ENCODE measurements at places on chromosomes 13 and 19.

GRCh38 chr13:110897521-110897920, 17.3 kb downstream of the ANKRD10 start:
- DNase-seq, result no peak

DNA sequence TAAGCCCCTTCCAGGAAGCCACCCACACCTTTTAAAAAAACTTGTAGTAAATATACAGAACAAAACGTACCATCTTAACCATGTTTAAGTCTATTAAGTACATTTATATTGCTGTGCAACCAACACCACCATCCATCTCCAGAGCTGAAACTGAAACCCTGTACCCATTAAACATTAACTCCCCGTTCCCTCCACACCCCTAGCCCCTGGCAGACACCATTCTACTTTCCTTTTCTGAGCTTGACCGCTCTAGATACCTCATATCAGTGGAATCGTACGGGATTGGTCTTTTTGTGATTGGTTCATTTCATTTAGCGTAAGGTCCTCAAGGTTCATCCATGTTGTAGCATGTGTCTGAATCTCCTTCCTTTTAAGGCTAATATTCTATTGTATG, 13.0 kb upstream of the SPATA13 start:
- DNase-seq, result no peak

DNA sequence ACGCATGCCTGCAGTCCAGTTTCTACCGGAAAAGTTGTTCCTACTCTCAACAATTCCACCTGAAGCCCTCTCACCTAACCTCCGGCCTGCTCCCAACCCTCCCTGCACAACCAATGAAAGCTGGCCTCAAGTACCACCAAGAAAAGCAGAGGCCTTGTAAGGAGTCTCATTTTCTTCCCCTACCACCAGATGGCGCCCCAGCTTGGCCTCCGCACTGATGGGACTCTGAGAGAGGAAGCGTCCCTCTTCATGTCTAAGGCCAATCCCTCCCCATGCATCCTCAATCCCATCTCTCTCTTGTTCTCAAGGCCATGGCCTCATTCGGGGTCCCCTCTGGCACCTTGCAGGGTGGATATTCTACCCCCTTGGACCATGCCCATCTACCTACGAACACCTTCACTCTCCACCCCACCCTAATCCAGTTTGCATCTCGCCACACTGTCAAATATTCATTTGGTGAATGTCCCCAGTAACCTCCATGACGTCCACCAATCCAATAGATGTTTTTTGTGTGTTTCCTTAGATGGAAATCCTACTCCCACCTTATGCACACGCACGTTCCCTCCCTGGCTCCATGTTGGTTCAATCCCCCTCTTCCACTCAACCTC, 412.8 kb downstream of the ZNF536 start:
- peak; percentile 28 for DNase-seq

- no peak for DNase-seq
Measured at GRCh38 chr13:112074139-112074865, 7.4 kb downstream of the SOX1 start.

- no peak for DNase-seq
Measured at GRCh38 chr19:19587771-19588170, 30.7 kb downstream of the PBX4 start.

DNA sequence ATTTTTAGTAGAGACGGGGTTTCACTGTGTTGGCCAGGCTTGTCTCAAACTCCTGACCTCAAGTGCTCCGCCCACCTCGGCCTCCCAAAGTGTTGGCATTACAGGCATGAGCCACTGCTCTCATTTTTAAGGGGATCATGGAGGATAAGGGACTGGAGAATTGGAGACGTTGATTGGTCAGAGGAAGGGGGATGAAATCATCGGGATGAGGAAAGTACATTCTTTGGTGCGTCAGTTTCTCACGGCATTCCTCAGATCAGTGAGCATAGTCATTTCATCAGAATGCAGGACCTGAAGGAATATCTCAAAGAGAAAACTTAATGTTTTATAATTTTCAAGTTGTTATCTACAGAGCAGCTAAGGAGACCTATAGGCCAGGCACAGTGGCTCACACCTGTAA, 14.0 kb downstream of the ZNF114 start:
- no peak for DNase-seq

- no peak for DNase-seq
Measured at GRCh38 chr13:46529216-46529919, 23.6 kb upstream of the LRCH1 start.

GRCh38 chr13:70842062-70842644, 733.9 kb upstream of the KLHL1 start:
- DNase-seq, result no peak

GRCh38 chr13:71021825-71022422, 845.1 kb downstream of the DACH1 start:
- DNase-seq, result no peak

GRCh38 chr19:46809534-46810272, 21.3 kb upstream of the SLC1A5 start:
- DNase-seq, result no peak

DNA sequence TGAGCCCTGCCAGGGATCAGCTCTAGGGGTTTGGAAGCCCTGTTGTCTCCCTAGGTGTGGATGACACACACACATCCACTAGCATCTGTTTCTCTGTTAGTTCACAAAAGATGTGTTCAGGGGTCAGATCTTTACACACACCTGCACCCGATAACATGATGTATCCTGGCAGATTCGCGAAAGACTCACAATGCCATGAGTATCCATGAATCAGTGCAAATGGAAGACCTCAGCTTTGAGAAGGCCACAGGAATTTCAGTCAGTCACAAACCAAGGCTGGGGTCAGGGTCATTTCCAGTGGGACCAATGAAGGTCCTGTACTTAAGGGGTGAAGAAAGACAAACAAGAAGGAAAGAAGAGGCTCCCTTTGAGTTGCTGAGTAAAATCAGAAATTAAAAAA, 898.2 kb downstream of the UQCRFS1 start:
- DNase-seq, result no peak

GRCh38 chr19:49847731-49848696, 2.9 kb upstream of the PTOV1 start:
- no peak for DNase-seq

DNA sequence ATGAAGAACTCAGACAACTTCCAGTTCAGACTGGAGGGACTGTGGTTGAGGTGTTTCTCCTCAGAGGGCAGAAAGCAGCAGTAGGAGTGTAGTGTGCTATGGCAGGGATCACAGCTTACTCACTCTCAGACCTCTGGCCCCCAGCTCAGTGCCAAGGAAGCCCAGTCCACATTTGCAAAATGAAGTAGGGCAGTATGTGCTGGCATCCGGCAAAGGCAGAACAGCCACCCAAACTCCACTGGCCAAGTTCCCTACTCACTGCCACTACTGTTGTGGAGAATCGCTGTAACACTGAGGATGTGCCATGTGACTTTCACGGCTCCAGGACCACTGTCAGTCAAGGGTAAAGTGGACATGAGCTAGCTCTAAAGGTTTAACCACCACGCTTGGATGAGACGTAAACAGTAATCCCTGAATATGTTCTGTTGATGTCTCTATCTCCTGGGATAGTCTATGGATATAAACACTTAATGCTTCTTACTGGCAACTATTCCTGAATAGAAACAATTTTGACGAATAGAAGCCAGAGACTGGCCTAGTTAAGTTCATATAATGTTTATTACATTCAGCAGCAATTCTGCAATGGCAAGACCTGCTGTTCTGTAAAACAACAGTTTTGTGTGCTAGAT, 67.0 kb upstream of the SLC15A1 start:
- DNase-seq, result no peak

DNA sequence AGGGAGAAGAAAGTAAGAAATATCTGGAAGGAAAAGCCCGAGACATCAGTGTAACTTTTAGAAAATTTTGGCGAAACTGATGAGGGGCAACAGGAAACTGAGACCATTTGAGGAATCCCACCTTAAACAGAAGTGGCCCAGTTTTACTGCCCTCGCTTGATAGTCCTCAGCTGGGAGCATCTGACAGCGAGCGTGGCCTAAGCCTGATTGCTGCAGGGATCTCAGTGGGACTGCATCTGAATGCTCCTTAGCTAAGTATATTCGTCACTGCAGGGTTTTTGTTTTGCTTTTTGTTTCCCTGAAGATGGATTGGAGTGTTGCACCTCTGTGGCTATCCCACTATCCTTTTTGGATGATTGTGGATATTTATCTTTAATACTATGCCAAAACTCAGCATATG, 262.7 kb upstream of the KLHL1 start:
- no peak for DNase-seq

GRCh38 chr19:12113121-12113520, 27.0 kb downstream of the ZNF20 start:
- DNase-seq, result no peak

DNA sequence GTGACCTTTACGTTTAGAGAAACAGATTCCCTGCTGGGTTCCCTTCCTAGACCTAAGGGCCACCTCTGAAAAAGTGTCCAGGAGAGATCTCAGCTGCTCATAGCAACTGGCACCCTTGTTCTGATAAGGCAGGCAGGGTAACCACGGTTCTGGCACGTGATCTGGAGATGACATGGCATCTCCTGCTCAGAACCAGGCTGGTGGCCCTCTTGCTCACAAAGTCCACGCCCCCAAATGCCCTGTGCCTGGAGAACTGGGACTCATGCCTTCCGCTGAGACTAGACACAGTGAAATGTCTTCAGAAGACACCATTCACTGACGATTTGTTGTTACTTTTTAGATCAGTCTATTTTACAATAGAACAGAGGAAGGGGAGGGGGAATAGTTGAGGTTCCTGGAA, 174.1 kb downstream of the ZNF536 start:
- DNase-seq, result no peak

GRCh38 chr19:7242601-7243258, 51.5 kb downstream of the INSR start:
- DNase-seq, result no peak

- DNase-seq, result no peak
Measured at GRCh38 chr13:47117268-47117667, 220.4 kb upstream of the HTR2A start.

DNA sequence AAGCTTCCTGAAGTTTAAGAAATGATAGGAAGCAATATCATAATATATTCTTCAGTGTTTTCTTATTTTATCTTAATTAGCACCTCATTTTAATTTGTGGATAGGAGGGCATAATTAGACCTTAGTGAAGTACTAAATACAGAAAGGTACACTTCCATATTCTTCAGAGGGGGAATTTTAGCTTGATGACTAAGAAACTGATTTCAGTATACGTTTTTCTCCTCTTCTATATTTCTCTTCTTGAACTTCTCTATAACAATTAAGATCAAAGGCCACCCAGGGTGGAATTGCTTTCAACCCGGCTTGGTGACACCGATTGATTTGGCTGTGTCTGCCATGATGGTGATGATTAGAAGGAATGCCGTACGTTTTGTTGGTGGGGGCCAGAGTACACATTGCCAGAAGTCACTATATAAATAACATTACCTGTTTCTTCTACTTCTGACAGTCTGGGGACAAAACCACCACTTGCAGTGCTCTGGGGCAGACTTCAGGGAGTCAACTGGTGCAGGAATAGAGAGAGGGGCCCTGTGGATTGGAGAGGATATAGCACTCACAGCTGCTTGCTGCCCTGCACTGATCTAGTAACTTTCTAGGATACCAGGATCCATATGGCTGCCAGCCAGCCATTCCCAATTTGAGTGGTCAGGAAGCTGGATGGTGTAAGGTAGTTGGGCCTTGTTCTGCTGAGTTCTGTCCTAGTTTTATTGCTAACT, 73.8 kb downstream of the SPATA13 start:
- no peak for DNase-seq

GRCh38 chr13:44927968-44928367, 61.3 kb downstream of the NUFIP1 start:
- no peak for DNase-seq

- no peak for DNase-seq
Measured at GRCh38 chr19:15015946-15016542, 33.2 kb upstream of the CASP14 start.

DNA sequence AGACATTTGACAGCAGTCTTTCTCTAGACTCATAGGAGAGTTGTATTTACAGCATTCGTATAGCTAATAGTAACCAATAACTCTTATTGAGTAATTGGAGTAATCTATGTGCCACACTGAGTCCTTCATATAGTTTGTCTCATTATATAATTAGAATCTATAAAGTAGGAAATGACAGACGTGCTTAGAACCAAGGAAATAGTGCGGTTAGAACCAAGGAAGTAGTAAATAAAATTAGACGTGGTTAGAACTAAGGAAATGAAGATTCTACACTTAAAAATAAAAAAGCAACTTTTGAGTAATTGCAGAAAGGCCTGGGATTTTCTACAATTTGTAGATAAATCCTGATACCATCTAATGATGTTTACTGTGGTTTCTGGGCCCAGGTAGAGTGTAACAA, 107.8 kb upstream of the TNFSF11 start:
- no peak for DNase-seq

GRCh38 chr13:67343777-67344176, 113.6 kb upstream of the PCDH9 start:
- DNase-seq, result no peak

DNA sequence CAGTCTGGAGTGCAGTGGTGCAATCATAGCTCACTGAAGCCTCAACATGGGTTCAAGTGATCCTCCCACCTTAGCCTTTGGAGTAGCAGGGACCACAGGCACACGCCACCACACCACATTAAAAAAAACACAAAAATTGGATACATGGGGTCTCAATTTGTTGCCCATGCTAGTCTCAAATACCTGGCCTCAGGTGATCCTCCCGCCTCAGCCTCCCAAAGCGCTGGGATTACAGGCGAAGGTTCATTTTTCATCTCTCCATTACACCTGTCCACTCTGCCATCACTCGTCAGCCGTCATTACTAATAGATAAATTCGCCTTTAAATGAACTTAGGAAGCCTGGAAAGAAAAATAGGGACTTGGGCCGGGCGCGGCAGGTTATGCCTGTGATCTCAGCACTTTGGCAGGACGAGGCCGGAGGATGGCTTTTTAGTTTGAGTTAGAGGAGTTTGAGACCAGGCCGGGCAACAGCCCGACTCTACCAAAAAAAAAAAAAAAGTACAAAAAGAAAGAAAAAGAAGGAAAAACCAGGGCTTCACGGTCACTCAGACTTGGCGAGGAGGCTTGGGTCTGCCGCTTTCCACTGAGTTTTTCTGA, 685 bp upstream of the SUPT5H start:
- no peak for DNase-seq

DNA sequence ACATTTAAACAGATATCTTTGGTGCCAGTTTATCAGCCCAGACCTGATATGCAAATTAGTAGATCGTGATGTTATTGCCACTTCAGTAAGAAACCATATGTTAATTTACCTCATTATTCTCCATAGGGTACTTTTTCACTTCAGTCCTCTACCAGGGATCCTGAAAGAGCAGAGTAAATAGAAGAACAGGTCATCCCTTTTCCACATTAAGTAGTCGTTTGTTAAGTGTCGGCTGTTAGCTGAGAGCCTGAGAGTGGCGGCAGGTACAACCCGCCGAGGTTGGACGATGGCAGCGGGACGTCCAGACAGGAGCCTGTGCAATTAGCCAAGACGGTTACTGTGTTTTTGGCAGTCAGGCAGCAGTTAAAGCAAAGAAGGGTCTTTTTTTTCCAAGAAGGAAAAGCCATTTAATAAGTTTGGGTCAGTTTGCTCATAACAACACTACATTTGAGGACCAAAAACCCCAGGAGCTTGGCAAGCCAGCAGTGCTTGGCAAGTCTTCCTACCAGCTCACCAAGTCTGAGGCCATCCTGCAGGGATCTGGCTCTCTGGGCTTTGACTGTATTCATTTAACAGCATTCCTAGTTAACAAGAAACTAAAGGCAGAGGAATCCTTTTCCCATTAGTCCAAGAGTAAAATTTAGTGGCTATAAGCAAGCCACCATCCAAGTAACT, 231.8 kb downstream of the SHISA2 start:
- no peak for DNase-seq

Measured in KG1 (cell line).